ENCODE measurements at places on chromosomes 12 and 14. TPM values are rescaled to one million over a fixed set of nuclear protein-coding genes. Genes with fewer than 3 reads are reported as not detected.

- DNase-seq = no peak
- peaks cover 9% of the 10 kb centered on the region for H3K4me1 ChIP-seq
- no peaks in the 10 kb centered on the region for H3K36me3 ChIP-seq
- H3K27ac ChIP-seq = no peak overlapping the region
- H3K4me3 ChIP-seq = 0 out of 2 replicates have a peak overlapping the region, but pooled peaks have one; percentile 25
Measured at GRCh38 chr12:48977290-48978281, 536 bp upstream of the WNT1 start.

DNA sequence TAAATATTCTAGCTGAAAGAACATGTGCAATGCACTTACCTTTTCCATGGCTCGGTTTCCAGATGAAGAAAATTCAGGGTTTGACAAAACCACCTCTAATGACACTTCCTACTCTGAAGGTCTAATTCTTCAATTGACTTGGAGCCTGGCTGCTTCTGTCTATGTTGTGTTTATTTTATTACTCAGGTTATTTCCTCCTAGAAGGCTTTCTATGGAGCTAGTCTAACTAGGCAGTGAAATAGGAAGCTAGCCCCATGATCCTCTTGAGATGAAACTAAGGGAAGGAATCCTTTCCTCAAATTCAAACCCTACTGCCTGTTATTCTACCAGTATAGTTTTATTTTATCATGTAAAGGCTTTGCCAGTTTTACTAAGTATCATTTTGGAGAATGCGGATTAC, 20.9 kb upstream of the IFNG-AS1 start:
- no peak overlapping the region for H3K4me3 ChIP-seq
- H3K36me3 ChIP-seq = no peaks in the 10 kb centered on the region
- no peak overlapping the region for H3K27ac ChIP-seq
- H3K4me1 ChIP-seq = no peaks in the 10 kb centered on the region

Gene NGB
- not detected for total RNA-seq

Gene FOXG1
- total RNA-seq = not detected

DNA sequence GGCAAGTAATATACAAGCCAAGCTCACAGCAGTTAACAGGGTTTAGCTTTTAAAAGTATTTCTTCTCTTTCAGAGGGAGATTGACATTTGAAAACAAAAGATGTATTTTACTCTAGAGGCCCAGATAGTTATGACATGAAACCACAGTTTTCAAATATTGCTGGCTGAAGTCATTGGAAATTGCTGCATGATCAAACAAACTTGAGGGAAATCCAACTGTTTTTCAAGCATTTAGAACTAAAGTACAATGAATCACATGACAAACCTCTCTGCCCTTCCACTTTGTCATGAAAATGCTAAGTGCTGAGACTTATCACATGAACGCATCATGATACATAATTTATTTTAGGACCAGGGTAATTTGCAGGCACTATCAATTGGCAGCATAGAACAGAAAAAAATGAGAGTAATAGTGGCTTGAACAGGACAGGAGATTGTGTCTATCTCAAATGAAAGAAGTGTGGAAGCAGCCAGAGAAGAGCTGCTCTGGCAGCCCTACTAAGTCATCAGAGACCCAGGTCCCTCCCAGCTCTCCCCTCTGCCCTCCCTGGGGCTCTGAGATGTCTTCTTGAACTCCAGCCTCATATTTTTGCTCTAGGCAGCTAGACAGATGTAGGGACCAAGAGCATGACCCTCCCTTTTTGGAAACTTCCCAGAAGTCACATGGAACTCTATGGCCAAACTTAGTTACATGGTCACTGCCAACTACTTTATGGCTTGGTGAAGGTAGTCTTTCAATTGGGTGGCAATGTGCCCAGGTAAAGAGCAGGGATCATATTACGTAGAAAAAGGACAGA, 90.1 kb upstream of the PELI2 start:
- H3K27ac ChIP-seq = no peak overlapping the region
- no peaks in the 10 kb centered on the region for H3K4me1 ChIP-seq
- H3K4me3 ChIP-seq = no peak overlapping the region
- no peaks in the 10 kb centered on the region for H3K27me3 ChIP-seq
- no peaks in the 10 kb centered on the region for H3K36me3 ChIP-seq

DNA sequence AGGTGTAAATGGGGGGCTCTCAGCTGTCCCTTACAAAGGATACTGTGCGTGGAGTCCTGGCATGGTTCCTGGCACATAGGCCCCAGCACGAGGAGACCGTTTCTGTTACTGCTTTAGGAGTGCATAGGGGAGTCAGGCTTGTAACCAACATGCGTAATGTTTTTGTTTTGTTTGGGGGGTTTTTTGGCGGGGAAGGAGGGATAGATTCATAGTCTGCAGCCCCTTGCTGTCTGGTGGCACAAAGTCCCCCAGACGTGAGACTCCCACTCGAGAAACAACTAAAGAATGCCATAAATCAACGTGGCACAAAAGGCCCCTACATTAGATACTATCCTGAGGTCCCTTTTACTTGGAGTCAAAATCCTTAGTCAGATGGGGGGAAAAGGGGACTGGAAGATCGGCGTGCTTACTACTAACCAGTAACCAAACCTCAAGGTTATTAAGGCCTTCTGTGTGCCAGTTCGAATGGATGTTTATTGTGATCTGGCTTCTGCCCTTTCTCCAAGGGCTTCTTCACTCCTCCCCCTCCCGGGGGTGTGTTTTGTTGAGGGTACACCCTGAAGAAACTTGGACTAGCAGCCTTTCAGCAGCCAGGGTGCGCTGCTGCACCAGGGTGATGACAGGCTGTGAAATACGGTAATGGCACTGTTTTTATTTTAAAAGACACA, 874 bp downstream of the ISCU start:
- H3K27ac ChIP-seq = peak overlapping the region; percentile 84
- peak overlapping the region; percentile 100 for H3K4me3 ChIP-seq
- peaks cover 32% of the 10 kb centered on the region for H3K4me1 ChIP-seq
- H3K27me3 ChIP-seq = no peaks in the 10 kb centered on the region
- H3K36me3 ChIP-seq = peaks cover 36% of the 10 kb centered on the region

GRCh38 chr12:11799502-11799873, 150.0 kb downstream of the ETV6 start:
- H3K36me3 ChIP-seq = no peaks in the 10 kb centered on the region
- H3K27ac ChIP-seq = no peak overlapping the region
- no peaks in the 10 kb centered on the region for H3K27me3 ChIP-seq
- no peak overlapping the region for H3K4me3 ChIP-seq
- peaks cover 5% of the 10 kb centered on the region for H3K4me1 ChIP-seq

Gene OTOGL
- total RNA-seq = not detected

DNA sequence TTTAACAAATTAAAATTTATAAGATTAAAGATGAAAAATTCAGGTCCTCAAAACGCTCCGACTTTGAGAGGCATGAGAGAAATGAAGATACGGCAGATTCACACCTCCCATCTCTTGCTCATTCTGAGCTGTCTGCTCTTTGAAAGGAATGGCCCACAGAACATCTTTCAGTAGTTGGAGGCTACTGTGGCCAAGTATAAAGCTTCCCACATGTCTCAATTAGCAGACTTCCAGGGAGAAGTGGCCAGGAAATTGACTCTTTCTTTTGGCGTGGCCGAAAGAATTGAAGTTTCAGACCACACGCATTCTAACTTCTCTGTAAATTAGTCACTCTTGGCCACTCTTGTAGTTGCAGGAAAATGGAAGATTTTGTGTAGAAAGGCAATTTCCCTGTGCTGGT, 129.2 kb downstream of the DIP2B start:
- no peak overlapping the region for H3K4me3 ChIP-seq
- no peak overlapping the region for H3K27ac ChIP-seq
- no peaks in the 10 kb centered on the region for H3K27me3 ChIP-seq
- no peak for DNase-seq
- H3K4me1 ChIP-seq = peaks cover 10% of the 10 kb centered on the region

GRCh38 chr14:101004176-101004575, 100.7 kb upstream of the RTL1 start:
- DNase-seq = no peak
- no peak overlapping the region for H3K27ac ChIP-seq
- no peaks in the 10 kb centered on the region for H3K27me3 ChIP-seq
- H3K36me3 ChIP-seq = no peaks in the 10 kb centered on the region
- no peak overlapping the region for H3K4me3 ChIP-seq

- no peaks in the 10 kb centered on the region for H3K4me1 ChIP-seq
- no peaks in the 10 kb centered on the region for H3K27me3 ChIP-seq
- no peak for DNase-seq
- no peaks in the 10 kb centered on the region for H3K36me3 ChIP-seq
- no peak overlapping the region for H3K4me3 ChIP-seq
Measured at GRCh38 chr14:58537004-58537403, 100.8 kb upstream of the DACT1 start.

- no peak overlapping the region for H3K27ac ChIP-seq
- H3K36me3 ChIP-seq = no peaks in the 10 kb centered on the region
- no peaks in the 10 kb centered on the region for H3K4me1 ChIP-seq
- no peaks in the 10 kb centered on the region for H3K27me3 ChIP-seq
- no peak overlapping the region for H3K4me3 ChIP-seq
Measured at GRCh38 chr12:24463375-24463774, 485.5 kb downstream of the BCAT1 start.

- H3K27me3 ChIP-seq = no peaks in the 10 kb centered on the region
- no peak for DNase-seq
- no peak overlapping the region for H3K4me3 ChIP-seq
- no peaks in the 10 kb centered on the region for H3K36me3 ChIP-seq
- H3K27ac ChIP-seq = no peak overlapping the region
Measured at GRCh38 chr14:95895720-95896119, 19.1 kb downstream of the TUNAR start.

Gene PIWIL1
- total RNA-seq = not detected

- no peaks in the 10 kb centered on the region for H3K4me1 ChIP-seq
- no peak for DNase-seq
- H3K27ac ChIP-seq = no peak overlapping the region
- no peaks in the 10 kb centered on the region for H3K36me3 ChIP-seq
- H3K27me3 ChIP-seq = no peaks in the 10 kb centered on the region
Measured at GRCh38 chr14:24965934-24966578, 83.9 kb downstream of the STXBP6 start.

DNA sequence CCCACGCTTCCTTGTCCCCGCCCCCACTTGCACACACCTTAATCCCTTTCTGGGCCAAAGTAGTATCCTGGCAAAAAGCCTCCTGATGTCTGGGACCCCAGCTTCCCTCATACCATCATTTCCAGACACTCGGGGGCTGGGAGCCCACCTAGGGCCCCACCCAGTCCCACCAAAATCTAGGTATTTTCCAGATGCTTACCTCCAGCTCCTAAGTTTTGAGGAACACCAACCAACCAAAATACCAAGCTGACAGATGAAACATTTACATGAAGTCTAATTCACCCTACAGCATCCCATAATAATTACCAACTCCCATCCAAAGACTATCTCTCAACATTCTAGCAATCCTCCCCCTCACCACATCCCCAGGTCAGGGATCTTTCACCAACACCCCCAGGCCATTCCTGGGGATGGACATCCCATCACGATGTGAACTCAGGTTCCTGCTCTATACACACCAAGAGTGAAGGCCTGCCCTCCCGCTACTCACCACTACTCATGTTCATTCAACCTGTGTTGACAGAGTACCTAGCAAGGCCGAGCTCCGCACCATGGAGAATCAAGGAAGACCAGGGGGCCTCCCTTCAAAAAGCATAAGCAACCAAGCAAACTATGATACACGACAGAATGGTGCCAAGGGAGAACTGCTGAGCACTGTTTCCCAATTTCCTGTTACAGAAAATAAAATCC, 1.6 kb upstream of the CHD4 start:
- H3K36me3 ChIP-seq = no peaks in the 10 kb centered on the region
- no peak overlapping the region for H3K4me3 ChIP-seq
- DNase-seq = no peak

DNA sequence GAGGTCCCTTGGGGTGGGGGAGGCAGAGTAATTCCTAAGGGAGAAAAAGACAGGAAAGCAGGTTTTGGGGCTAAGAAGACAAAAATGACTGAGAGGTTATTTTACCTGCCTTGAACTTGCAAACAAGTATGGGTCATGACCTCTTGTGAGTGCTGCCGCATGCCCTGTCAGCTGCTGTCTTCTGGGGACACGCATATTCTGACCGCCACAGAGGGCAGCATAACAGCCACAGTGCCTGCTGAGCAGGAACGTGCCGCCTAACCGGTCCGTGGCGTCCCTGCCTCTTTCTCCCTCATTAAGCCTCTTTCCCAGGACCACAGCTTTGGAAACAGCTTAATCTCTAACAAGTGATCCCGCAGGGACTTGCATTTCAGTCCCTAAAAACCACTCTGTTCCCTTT, 51.3 kb upstream of the KCNA1 start:
- no peak overlapping the region for H3K4me3 ChIP-seq
- H3K27ac ChIP-seq = no peak overlapping the region
- no peaks in the 10 kb centered on the region for H3K36me3 ChIP-seq
- H3K27me3 ChIP-seq = peaks cover 2% of the 10 kb centered on the region
- H3K4me1 ChIP-seq = no peaks in the 10 kb centered on the region

DNA sequence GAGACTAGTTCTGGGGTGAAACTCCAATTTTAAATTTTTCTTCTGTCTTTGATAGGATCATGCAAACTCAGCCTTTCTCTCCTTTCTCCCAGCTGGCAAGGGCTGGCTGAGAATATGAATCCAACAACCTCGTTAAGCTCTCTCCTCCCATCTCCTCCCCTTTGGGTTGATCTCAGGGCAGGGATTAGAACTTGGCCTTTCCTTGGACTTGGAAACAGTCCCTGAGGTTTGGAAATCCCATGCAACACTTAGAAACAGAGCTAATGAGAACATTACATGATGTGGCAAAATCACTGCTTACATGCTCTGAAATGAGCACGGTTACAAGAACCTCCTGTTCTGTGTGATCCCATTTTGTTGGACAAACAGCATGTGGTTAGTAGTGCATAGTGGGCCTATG, 31.6 kb downstream of the ACACB start:
- no peaks in the 10 kb centered on the region for H3K36me3 ChIP-seq
- no peaks in the 10 kb centered on the region for H3K27me3 ChIP-seq
- no peak overlapping the region for H3K27ac ChIP-seq
- no peak overlapping the region for H3K4me3 ChIP-seq
- H3K4me1 ChIP-seq = no peaks in the 10 kb centered on the region

DNA sequence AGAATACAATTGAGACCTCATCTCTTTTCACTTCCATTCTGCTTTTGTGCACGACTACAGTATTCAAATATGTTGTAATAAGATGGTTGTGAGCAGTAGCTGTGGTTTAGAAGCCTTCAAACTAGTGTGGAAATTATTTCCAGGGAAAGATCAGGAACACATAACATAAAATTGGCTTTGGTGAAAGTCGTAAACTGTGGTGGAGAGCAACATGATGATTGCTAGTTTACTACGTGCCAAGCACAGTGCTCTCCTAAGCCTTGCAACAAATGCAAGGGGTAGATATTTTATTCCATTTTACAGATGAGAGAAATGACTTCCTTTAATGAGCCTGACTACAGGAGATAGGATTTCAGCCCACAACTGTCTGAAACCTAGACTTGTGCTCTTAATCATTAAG, 172.4 kb upstream of the LMNTD1 start:
- no peak overlapping the region for H3K27ac ChIP-seq
- no peak for DNase-seq
- no peaks in the 10 kb centered on the region for H3K4me1 ChIP-seq
- no peaks in the 10 kb centered on the region for H3K36me3 ChIP-seq
- no peak overlapping the region for H3K4me3 ChIP-seq

Gene ESPL1
- total RNA-seq = 54.6 TPM
